Memory B cell (primary cell): ENCODE measurements at places on chromosomes 1 and 21.

GRCh38 chr1:63847308-63847910, 73.6 kb downstream of the ROR1 start:
- peaks cover 11% of the 10 kb centered on the region for H3K27me3 ChIP-seq
- H3K4me3 ChIP-seq, result no peak overlapping the region
- no peak for DNase-seq
- no peaks in the 10 kb centered on the region for H3K4me1 ChIP-seq

DNA sequence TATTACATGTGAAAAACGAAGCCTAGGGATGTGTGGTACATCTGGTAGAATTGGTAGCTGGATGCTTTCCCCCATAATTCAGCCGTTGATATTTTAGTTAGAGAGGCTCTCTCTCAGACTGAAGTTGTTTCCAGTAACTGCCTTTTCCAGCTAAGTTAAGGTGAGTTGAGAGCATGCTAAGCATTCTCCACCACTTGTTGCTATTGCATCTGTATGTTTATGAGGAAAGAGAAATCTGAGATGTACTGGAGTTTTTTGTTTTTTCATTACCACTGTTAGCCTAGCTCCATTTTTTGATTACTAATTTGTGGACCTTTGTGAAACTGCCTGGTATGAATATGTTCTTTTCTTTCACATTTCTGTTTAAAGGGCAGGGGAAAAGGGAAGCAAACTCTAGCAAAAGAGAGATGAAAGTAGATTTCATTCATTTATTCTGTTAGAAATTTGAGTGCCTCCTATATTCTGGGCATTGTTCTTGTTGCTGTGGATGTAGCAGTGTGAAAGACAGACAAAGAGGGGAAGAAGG, 189.9 kb upstream of the CACYBP start:
- H3K4me1 ChIP-seq, result peaks cover 8% of the 10 kb centered on the region
- peak overlapping the region; percentile 21 for H3K27ac ChIP-seq
- no peaks in the 10 kb centered on the region for H3K27me3 ChIP-seq

DNA sequence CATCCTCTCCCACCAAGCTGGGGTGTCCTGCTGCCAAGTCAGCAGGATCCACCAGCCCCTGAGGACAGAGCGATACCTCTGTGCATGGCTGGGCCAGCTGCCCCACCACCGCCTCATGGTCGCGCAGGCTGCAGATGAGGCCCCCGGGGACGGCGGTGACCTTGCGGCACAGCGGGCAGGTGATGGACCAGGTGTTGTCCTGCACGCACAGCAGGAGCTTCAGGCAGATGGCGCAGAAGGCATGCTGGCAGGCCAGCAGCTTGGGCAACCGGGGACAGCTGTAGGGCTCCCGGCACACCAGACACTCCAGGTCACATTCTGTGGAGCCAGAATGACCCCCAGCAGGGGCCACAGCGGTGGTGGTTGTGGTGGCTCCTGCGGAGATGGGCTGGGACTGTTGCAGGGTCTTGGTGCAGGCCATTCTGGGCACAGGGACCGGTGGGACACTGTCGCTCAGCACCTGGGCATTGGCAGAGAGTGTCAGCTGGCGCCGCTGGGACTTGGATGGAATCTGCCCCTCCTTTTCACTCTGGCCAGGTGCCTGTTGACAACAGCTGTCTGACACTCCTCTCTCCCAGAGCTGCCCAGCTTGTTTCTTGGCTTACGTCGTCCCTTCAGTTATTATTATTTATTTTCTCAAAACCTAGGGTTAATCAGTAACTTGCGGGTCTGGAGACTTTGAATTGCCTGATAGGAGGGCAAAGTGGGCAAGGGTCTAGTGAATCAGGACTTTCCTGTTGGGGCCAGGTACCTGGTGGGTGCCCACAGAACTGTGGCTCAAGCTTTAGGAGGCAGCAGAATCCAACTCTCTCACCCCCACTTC, at the start of gene RNF186:
Gene RNF186, minus strand, starts transcription at position 603 of the 823 bp plus-strand sequence. Its CDS starts 182 bp downstream, at position 421.
- peaks cover 6% of the 10 kb centered on the region for H3K27me3 ChIP-seq
- no peak within 1 kb of the TSS for H3K4me3 ChIP-seq
- H3K36me3 ChIP-seq, result no peaks in the 10 kb centered on the region
- DNase-seq, result no peak

GRCh38 chr1:16063921-16064320, 9.5 kb downstream of the FAM131C start:
- no peak overlapping the region for H3K27ac ChIP-seq
- peaks cover 8% of the 10 kb centered on the region for H3K4me1 ChIP-seq
- H3K36me3 ChIP-seq, result no peaks in the 10 kb centered on the region
- peaks cover 27% of the 10 kb centered on the region for H3K27me3 ChIP-seq
- no peak for DNase-seq

- no peak for DNase-seq
- H3K27ac ChIP-seq, result no peak overlapping the region
- no peaks in the 10 kb centered on the region for H3K4me1 ChIP-seq
- H3K4me3 ChIP-seq, result no peak overlapping the region
- no peaks in the 10 kb centered on the region for H3K36me3 ChIP-seq
- peaks cover 20% of the 10 kb centered on the region for H3K27me3 ChIP-seq
These were observed 3.8 kb downstream of the PDPN start for GRCh38 chr1:13587256-13588030.

DNA sequence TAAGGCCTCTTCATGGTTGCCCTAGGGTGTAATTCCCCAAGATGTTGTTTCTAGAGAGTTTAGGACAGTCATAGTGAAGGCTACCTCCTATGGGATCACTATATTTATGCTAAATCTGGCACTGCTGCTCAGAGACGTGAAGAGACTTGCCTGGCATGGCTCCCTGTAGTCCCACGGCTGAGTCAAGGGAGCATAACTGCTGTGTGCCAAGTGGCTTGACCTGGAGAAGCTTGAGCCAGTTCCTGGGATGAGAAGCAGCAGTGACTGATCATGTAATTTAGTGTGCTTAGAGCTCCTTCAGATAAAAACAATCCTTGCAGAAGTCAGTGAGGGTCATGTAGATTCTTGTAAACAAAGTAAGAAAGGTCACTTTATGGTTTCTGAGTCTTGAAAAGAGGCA, 68.9 kb upstream of the TSPAN2 start:
- H3K36me3 ChIP-seq, result no peaks in the 10 kb centered on the region
- DNase-seq, result no peak
- H3K4me1 ChIP-seq, result no peaks in the 10 kb centered on the region
- H3K27ac ChIP-seq, result no peak overlapping the region
